Cardiac muscle cell (in vitro differentiated cells and primary cell): ENCODE measurements at places on chromosomes 5 and 9. TPM values are rescaled to one million over a fixed set of nuclear protein-coding genes. Genes with fewer than 3 reads are reported as not detected.

TIFAB gene
- total RNA-seq = not detected in 2 replicates

IL3 gene
- total RNA-seq = not detected in 2 replicates

RAD1 gene
- 11.8 and 14.1 TPM in 2 replicates for total RNA-seq

DNA sequence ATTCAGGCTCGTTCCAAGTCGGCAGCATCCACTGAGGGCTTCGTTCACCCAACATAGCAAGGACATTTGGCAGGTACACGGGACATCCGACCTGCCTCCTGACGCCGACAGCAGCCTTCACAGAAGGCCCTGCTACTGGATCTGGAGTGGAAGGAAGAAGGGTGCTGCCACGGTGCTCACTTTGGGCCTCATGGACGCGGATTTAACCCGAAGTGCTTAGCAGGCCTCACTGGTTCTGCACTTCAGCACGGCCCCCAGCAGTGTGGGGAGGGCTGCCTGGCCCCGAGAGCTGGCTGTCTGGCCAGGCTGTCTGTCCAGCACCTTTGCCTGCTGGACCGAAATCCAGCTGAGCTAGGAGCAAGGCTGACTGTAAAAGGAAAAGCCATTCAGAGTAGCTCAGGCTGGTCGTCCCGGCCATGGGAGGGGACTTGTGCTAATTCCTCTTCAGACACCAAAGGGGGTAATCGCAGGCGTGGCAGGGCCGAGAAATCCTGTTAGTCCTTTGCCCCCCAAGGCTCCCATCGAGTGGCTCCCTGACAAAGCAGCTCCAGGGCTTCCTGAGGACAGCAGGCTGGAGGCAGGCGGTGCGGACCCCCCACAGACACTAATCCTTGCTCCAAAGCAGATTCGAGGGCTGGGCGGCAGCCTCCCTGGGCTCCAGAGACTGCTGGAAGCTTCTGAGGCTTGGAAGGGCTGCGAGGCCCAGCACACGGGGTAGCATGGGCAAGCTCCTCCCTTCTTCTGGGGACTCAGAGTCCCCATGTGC lies 11.1 kb upstream of the RXRA start:
- peaks cover 48% of the 10 kb centered on the region for H3K4me1 ChIP-seq
- H3K27ac ChIP-seq = peak overlapping the region; percentile 38
- H3K36me3 ChIP-seq = no peaks in the 10 kb centered on the region
- DNase-seq = no peak
- H3K4me3 ChIP-seq = no peak overlapping the region

DNA sequence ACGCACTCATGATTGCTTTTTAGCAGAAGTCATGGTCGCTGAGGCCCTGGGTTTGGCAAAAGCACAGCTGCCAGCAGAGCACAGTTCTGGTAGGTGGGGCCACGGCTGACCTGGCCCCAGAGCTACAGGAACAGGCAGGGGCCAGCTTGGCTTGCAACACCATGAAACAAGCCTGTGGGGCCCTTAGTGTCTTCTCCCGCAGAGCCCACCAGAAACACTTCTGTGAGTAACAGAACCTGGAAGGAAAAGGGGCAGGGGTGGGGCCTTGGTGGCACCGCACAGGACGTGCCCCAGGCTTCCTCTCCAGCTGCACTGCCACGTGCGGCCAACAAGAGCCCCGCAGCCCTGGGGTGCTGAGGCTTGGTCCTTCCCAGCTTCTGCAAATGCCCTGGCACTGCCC lies 4.8 kb downstream of the ASB6 start:
- H3K36me3 ChIP-seq = peaks cover 25% of the 10 kb centered on the region
- no peak for DNase-seq
- no peaks in the 10 kb centered on the region for H3K27me3 ChIP-seq
- no peak overlapping the region for H3K4me3 ChIP-seq

DNA sequence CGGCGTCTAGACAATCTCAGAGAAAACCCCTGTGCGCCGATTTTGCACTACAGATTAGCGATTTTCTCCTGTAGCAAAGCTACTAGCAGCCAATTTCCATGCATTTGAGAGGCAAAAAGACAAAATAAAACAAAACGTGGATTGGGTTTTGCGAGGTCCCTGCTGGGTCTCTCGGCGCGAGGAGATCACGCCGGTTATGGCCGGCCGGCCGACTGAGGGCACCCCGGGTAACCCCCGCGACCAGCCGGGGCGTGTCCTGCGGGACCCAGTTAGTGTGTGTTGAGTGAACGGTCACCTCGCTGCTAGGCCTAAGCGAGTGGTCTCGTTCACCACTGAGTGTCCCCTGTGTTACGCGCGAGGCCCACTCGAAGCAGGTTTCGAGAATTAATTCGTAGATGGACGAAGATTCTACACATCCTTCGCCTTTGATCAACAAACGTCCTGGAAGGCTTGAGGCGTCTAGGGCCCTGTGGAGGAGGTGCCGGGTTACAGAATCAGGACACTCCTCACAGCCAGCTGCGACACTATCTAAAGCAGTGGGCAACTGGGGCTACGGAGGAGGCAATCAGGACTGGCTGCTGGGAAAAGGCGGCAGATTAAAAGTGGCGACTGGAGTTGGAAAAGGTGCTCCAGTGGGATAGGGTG lies 764 bp upstream of the VDAC1 start:
- H3K4me1 ChIP-seq = peaks cover 17% of the 10 kb centered on the region
- peak overlapping the region; percentile 93 for H3K27ac ChIP-seq
- DNase-seq = peak; percentile 23
- peak overlapping the region; percentile 86 for H3K4me3 ChIP-seq
- no peaks in the 10 kb centered on the region for H3K27me3 ChIP-seq

- no peak overlapping the region for H3K4me3 ChIP-seq
- no peaks in the 10 kb centered on the region for H3K4me1 ChIP-seq
- peak; percentile 53 for DNase-seq
- H3K27ac ChIP-seq = no peak overlapping the region
- H3K27me3 ChIP-seq = no peaks in the 10 kb centered on the region
Measured at GRCh38 chr9:109990541-109990940, 210.5 kb downstream of the PALM2AKAP2 start.

DNA sequence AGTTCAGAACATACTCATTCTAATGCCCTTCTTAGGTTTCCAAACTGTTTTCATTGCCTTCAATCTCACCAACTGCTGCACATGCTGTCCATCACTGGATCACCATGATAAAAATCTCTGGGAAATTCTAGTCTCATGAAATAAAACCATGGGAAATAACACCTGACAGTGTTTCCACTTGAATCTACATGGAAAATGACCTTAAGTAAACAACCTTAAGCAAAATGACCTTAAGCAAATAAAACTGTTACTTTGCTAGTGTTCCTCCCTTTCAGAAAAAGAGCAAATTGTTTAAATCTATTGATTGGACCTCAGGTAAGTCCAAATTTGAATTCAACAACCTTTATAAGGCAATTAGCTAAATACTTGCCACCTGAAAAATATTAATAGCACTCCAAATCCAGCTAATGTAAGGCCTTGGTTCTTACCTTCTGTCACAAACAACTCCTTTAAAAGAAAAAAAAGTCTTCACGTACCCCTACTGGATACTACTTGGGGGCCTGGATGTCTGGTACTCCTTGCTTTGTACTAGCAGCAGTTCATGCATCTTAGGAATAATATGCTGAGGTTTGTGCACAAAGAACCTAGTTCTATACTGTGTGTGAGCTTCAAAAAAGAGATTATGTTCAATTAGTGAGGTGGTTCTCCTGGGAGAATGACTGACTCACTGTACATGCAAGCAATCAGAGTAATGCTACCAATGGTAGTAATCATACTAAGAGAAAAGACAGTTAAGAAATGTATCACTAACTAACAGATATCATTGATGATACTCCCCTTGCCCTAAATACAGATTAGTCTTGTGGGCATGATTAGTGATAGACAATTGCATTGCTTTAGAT lies 630.4 kb downstream of the PSAT1 start:
- no peaks in the 10 kb centered on the region for H3K36me3 ChIP-seq
- DNase-seq = no peak
- no peaks in the 10 kb centered on the region for H3K4me1 ChIP-seq
- H3K27ac ChIP-seq = no peak overlapping the region
- no peak overlapping the region for H3K4me3 ChIP-seq

DNA sequence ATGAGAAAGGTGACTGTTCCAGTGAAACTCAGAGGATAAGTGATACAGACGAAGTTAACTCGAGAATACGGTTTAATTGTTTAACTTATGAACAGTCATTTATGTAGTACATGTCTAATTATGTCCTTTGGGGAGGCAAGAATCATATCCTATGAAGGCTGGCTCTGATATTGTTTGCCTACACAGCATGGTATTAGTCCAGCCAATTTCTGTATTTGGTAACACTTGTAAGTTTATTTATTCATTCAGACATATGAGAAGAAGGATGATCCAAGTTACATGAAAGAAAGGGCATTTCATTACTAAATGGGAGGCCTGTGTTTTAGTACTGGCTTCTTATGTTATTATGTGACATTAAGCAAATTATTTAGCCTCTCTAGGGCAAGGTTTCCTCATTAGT lies 199.7 kb downstream of the NNT start:
- no peak overlapping the region for H3K4me3 ChIP-seq
- DNase-seq = no peak
- no peaks in the 10 kb centered on the region for H3K27me3 ChIP-seq
- H3K27ac ChIP-seq = no peak overlapping the region
- H3K4me1 ChIP-seq = no peaks in the 10 kb centered on the region

- H3K4me1 ChIP-seq = peaks cover 38% of the 10 kb centered on the region
- no peaks in the 10 kb centered on the region for H3K36me3 ChIP-seq
- peak; percentile 54 for DNase-seq
- H3K27ac ChIP-seq = peak overlapping the region; percentile 22
- H3K27me3 ChIP-seq = no peaks in the 10 kb centered on the region
Measured at GRCh38 chr5:170306381-170306831, 8.8 kb upstream of the LCP2 start.

DNA sequence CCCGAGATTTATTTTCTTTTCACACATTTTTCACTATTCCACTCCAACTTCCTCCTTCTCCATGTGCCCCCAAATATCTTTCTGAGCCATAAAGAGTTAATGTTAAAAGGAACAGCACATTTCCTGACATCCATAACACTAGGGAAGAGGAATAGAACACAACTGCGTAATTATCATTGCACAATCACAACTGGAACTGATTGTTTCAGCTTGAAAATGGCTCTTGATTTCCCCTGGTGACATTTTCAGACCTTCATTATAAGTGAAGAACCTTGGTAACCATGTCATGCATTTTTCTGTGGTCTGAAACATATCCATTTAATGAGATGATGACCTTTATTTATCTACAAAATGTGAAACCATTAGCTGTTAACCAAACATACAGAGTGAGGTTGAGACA lies 82.4 kb downstream of the PCSK1 start:
- no peak overlapping the region for H3K4me3 ChIP-seq
- no peak for DNase-seq
- no peaks in the 10 kb centered on the region for H3K36me3 ChIP-seq
- H3K4me1 ChIP-seq = no peaks in the 10 kb centered on the region

GRCh38 chr9:111896942-111897600 lies 457 bp downstream of the UGCG start:
- H3K4me1 ChIP-seq = peaks cover 19% of the 10 kb centered on the region
- H3K4me3 ChIP-seq = peak overlapping the region; percentile 90
- H3K27ac ChIP-seq = peak overlapping the region; percentile 89
- no peak for DNase-seq

DNA sequence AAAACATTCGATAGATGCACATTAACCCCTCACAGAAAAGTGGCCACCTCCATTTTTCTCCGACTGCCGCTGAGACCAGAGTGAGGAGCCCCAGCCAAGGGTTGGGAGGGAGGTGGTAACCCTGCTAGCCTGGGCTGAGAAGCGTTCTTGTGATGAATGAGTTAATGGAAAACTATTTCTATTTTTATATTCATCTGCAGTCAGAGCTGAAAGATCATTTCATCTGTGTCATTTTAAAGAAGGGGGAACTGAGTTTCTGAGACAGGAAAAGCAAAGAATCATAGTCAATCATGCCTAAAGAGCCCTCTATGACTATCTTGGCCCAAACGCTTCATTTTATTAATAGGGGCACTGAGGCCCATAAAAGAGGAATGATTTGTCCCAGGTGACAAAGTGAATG lies 229.5 kb downstream of the PAPPA start:
- no peak for DNase-seq
- H3K27ac ChIP-seq = no peak overlapping the region
- H3K27me3 ChIP-seq = no peaks in the 10 kb centered on the region

DNA sequence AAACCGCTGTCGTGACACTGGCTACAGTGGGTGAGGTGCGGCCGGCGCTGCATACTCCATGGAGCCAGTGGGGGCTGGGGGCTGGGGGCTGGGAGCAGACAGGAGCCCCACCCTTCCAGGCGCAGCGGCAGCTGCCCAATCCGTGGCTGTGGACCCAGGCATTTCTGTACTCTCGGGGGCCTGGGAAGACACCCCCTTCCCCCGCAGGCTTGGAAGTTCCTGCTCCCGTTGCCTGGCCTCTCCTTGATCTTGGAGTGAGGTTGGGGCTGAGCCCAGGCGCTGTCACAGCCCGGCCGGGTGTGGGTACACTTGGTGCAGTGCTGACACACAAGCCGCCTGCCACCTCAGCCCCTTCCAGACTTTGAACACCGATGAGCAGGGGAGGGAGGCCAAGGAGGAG lies 27.7 kb upstream of the GGTA1 start:
- H3K4me1 ChIP-seq = no peaks in the 10 kb centered on the region
- no peaks in the 10 kb centered on the region for H3K27me3 ChIP-seq
- no peak overlapping the region for H3K4me3 ChIP-seq
- H3K36me3 ChIP-seq = no peaks in the 10 kb centered on the region
- no peak for DNase-seq

- no peak overlapping the region for H3K4me3 ChIP-seq
- no peaks in the 10 kb centered on the region for H3K36me3 ChIP-seq
- no peaks in the 10 kb centered on the region for H3K4me1 ChIP-seq
Measured at GRCh38 chr5:146753641-146754040, 124.9 kb downstream of the PPP2R2B start.

- no peaks in the 10 kb centered on the region for H3K36me3 ChIP-seq
- H3K27ac ChIP-seq = no peak overlapping the region
- H3K4me1 ChIP-seq = no peaks in the 10 kb centered on the region
- H3K27me3 ChIP-seq = no peaks in the 10 kb centered on the region
- peak; percentile 44 for DNase-seq
Measured at GRCh38 chr5:111364992-111365391, 140.8 kb downstream of the CAMK4 start.

DNA sequence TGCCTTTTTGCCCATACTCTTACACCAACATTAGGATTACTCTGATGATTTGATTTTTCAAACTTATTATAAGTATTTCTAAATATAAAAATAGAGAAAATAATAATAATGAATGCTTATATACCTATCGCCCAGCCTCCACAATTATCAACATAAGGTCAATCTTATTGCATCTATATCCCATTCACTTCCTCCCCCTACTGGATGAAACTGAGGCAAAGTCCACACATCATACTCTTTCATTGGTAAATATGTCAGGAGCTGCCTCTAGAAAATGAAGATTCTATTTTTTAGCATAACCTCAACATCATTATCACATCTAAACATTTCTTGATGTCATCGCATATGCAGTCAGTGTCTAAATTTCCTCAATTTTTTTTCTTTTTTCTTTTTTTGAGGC lies 44.3 kb downstream of the SH3RF2 start:
- H3K4me1 ChIP-seq = peaks cover 64% of the 10 kb centered on the region
- peak overlapping the region; percentile 87 for H3K27ac ChIP-seq
- DNase-seq = no peak
- H3K27me3 ChIP-seq = no peaks in the 10 kb centered on the region
- no peaks in the 10 kb centered on the region for H3K36me3 ChIP-seq
